ENCODE measurements at places on chromosomes 4 and X.
A peak's percentile ranks its signal among the peaks of the same experiment; 100 is the strongest.

DNA sequence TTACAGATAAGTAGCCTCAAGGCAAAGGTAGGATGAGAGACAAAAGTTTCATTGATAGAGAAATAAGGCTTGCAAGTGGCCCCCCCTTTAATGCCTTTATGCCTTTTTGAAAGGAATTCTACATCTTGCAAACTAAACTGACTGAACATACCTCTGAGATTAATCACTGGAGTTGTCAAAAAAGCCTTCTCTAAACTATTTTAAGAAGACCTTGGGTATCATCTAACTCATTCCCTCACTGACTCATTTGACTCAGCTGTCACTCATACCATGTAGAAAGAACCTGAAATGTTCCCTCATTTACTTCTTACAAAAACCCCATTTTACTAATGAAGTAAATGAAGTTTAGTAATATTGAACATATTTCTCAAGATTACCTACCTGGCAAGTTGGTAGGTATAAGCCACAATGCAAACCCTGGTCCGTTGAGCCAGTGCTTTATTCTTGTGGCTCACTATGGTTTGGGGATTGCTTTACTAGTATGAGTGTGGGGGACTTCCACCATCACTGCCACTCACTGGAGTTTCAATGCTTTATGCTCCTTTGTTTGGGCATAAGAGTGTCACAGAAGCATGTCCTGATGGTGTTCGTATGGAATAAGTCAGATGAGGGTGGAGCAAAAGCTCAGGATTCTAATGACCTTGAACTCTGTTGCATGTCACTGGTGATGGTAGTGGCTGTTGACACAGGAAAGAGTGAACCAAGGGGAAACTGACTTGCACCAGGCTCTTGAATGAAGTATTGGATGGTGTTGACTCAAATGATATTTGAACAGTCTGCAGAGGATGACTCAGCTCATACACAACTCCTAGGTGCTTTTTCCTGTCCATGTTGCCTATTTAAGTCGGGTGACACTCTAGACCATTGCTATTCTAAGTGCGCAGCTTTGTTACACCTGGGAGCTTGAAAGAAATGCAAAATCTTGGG lies 305.5 kb upstream of the EMCN start:
- DNase-seq: peak; percentile 27

GRCh38 chr4:112423591-112423990 lies 92.4 kb downstream of the NEUROG2 start:
- no peak for DNase-seq

DNA sequence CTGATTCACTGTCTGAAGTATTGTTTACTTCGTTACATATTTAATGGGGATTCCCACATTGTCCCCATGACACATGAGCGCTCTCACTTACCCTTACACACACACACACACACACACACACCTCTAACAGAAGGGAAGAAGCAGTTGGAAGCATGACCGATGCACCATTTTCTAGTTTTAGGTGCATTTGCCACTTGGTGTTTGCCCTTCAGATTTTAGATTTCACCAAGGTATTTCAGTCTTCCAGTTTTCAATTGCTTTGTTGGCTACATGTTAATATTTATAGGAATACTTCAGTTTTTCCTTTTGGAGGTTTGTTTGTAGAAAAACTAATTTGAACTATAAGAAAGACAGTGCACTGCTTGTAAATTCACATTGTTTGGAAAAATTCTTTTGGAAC lies 3.1 kb downstream of the POU4F2 start:
- DNase-seq: no peak

- no peak for DNase-seq
Measured at GRCh38 chr4:2688697-2689096, 67.4 kb downstream of the TNIP2 start.

DNA sequence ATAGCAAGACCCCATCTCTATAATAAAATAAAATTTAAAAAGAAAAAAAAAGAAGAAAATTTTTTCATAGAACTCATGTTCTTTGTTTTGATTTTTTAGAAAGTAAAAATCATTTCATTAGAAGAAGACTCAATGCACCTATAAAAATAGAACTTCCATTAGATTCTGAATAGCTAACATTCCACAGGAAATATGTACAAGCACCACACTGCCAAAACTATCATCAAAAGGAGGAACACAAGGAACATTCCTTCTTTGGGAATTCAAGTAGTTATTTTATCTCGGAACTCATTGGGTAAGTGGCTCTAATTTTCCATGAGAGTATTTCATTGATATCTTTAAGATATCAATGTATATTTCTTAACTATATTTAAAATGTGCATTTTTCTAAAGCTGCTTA lies 157.6 kb downstream of the CAMK2D start:
- DNase-seq: peak; percentile 63

DNA sequence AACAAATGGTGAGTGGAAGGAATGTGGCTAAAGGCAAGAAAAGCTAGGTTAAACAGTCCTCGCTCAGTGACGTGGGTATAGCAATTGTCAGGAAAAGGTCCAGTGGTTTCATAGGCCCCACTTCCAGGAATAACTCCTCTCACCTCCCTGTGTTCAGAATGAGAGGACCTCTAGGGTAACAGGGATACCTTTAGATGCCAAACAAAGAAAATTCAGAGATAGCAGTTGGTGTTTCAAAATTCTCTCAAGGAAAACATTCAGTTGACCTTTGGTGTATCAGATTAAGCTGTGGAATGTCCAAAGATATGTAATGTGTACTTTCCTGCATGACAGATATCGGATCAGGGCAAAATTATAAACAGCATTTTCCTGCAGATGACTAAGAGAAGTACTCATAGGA lies 155.9 kb downstream of the ARHGAP6 start:
- DNase-seq: peak; percentile 72

GRCh38 chr4:4992833-4993232 lies 26.4 kb downstream of the CYTL1 start:
- DNase-seq: no peak

- no peak for DNase-seq
Measured at GRCh38 chr4:122668241-122668640, 47.4 kb upstream of the IL21 start.

- peak; percentile 49 for DNase-seq
Measured at GRCh38 chrX:19772096-19772821, 115.1 kb downstream of the SH3KBP1 start.

- peak; percentile 7 for DNase-seq
Measured at GRCh38 chr4:127889903-127890302, 9.2 kb downstream of the PLK4 start.

GRCh38 chr4:134668237-134668636 lies 466.6 kb upstream of the PABPC4L start:
- DNase-seq: peak; percentile 2

DNA sequence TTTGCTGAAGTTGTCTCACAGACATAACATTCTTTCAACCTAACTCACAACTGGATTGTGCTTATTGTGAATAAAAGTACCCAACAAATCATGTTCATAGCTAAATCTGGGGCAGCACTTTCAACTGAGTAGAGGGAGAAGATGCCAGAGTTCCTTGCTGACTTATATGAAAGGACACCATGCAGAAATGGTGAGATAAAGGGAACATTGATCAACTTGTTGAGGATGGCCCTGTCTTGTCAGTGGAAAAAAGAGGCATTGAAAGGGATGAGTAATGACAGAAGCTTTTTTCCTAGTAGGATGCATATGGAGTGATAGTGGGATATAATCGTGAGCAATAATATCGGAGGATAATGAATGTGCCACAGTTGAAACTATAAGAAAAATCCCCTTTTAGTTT lies 221.7 kb downstream of the ARHGAP24 start:
- DNase-seq: no peak

DNA sequence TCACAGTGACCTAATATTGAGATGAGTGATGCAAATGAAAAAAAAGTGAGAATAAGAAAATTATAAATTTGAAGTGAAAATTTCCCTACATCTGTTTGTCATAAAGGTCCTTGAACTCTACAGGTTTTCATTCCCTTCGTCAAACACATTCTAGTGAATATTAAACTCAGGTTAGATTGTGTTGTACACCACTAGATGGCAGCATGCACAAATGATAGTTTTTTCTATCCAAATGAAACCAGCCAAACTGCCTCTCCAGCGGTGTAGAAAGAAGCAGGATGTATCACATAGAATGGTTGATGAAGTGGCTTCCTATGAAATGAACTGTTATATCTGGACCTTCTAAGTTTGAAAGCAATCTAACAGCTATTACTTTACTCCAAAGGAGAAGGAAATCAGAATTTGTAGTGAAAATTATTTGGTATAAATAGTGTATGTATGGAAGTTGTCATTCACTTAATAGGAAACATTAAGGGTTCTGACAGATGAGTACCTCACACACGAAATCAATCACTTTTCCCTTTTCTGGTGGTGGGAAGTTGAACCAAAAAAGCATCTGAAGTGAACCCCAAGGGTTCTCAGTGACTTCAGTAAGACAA lies 382.7 kb downstream of the UNC5C start:
- DNase-seq: peak; percentile 83

DNA sequence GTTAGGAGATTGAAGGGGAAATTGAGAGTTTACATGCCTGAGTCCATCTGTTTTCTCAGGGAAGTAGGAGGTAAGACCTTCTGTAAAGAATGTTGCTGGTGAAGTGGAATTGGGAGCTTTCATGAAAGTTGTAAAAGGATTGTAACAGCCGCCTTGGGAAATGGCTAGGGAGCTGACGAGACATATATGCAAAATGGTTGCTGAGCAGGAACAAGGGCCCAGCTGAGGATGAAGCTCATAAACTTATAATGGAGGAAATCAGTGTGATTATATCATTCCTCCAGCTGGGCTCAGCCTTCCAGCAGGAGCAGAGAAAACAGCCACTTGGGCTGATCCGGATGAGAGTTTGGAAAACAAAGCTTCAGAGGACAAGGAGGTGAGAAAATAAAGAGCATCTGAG lies 208.7 kb downstream of the MAPK10 start:
- DNase-seq: no peak

DNA sequence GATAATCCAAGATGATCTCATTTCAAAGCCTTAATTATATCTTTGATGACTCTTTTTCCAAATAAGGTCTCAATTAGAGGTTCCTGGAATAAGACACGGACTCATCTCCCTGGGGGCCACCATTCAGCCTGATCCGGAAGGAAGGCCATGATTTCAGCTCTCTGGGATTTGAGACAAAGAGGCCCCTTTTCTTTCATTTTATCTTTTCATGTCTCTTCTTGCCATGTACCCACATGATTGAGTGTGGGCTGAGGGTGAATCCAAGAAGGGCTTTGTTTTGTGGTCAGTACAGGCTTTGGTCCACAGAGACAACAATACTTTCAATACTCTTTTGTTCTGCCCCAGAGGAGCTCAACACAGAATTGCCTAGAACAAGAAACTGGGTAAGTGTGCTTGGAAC lies 261.2 kb downstream of the TRIML1 start:
- no peak for DNase-seq

GRCh38 chr4:115287426-115287825 lies 174.0 kb upstream of the NDST4 start:
- no peak for DNase-seq

DNA sequence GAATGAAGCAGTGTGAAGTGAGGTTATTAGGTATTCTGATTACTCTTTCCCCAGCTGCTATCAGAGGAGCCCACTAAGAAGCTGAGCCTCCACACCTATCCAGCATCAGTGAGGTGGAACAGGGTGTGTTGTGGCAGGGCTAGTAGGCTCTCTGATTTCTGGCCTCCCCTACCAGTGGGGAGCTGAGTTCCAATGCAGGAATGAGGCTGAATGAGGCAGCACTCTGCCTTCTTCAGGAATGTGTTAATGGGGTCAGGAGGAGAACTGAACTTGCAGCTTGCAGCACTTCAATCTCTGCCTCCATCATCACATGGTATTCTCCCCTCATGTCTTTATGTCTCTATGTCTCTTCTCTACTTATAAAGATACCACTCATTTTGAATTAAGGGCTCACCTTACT lies 26.9 kb downstream of the SOX3 start:
- DNase-seq: no peak

DNA sequence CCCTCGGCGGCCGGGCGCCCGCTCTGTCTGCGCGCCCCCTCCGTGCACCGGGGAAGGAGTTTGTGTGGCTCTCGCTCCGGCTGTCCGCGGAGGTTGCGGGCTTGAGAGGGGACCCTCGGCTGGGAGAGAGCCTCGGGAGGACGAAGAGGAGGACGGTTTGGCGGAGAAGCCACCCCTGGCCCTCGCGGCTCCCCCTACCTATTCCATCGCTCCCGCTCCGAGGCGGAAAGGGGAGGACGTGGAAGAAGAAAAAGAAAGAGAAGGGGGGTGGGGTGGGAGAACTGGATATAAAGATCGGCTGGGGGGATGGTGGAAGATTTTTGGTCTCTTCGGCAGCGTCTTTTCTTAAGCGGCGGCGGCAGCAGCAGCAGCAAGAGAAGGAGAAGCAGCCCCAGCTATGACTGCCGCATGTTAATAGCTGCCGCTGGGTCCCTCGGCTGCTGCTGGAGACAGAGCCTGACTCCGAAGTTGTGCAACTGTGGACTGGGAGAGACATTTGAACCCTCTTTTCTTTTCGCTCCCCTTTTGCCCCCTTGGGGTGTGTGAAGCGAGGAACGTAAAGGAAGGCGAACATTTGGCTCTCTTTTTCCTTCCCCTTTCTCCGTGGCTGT lies 895 bp downstream of the ADGRL3 start:
- DNase-seq: peak; percentile 42

DNA sequence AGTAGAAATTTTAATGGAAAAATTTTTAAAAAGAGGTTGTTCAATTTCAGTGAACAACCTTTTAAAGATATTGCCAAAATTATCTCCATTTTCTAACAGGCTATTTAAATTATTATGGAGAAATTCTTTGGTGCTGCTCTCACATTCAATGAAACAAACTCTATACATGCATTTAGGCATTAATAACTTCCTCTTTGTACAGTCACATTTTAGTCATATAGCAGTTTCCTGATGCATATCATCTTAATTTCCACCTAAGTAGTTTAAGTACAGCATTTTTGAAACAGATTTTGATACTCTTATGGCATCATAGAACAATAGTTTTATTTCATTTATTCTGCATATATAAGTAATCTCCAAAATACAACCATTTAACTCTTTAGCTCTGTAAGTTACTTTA lies 500.1 kb downstream of the STPG2 start:
- no peak for DNase-seq

- no peak for DNase-seq
Measured at GRCh38 chr4:38202242-38202641, 242.0 kb downstream of the PTTG2 start.

GRCh38 chr4:173852775-173853174 lies 322.7 kb upstream of the HAND2 start:
- DNase-seq: no peak

DNA sequence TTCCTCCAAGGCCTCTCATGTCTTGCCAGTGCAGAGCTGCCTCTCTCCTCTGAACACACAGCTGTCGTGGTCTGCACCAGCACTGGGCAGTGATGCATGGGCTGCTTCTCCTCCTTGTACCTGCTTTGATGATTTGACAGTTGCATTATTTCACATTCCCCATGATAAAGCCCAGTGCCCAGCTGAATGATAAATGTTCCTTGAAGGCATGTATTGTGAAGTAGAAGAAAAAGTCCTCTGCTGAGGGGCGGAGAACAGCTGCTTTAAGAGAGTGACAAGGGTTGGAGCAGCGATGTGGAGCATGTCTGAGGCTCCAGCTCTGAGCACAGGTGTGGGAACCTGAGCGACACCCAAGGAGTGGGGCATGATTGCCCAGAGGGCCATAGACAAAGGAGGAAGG lies 21.1 kb upstream of the TRIM2 start:
- DNase-seq: no peak

Data from fibroblast of pulmonary artery (primary cell).